ENCODE measurements at places on chromosomes 5 and 9.
A peak's percentile ranks its signal among the peaks of the same experiment; 100 is the strongest.

GRCh38 chr5:96517295-96517694 is 84.2 kb upstream of the PCSK1 start:
- DNase-seq = no peak

DNA sequence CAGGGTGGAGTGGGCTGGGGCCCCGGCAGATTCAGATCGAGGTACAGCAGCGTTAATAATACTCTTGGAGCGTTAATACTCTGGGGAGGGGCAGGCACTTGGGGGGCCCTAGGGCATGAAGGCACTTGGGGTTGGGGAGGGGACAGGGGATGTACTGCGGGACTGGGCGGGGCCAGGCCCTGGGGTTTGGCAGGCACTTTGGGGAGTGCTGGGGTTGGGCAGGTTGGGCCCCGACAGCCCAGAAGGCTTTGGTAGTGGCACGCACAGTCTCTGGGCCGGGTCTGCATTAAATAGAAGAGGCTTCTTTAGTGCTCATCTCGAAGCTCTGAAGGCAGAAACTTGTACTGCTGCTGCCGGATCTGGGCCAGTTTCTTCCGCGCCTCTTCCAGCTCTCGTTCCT is 7.8 kb upstream of the TPM2 start:
- no peak for DNase-seq

GRCh38 chr9:35116539-35116897 is 856 bp upstream of the ATOSB start:
- DNase-seq = no peak

DNA sequence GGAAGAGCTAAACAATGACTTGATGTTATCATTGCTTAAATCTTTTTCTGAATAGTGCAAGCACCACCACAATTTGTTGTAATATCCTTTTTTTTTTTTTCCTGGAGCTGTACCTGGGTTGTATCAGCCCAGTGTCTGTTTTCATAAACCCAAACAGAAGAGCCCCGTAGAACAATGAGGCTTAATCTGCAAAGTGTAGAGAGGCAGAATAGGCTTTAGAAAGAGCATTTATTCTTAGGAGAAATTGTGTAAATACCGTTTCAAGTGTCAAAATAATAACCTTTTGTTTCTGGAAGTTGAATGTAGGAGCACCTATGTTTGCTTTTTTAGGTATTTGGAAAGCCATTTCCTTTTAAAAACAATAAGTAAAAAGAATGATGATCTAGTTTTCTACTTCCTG is 26.4 kb downstream of the RGS7BP start:
- DNase-seq = no peak

GRCh38 chr9:76206821-76207220 is 187.4 kb downstream of the RFK start:
- no peak for DNase-seq

GRCh38 chr9:5389109-5389732 is 48.5 kb downstream of the PLGRKT start:
- no peak for DNase-seq

DNA sequence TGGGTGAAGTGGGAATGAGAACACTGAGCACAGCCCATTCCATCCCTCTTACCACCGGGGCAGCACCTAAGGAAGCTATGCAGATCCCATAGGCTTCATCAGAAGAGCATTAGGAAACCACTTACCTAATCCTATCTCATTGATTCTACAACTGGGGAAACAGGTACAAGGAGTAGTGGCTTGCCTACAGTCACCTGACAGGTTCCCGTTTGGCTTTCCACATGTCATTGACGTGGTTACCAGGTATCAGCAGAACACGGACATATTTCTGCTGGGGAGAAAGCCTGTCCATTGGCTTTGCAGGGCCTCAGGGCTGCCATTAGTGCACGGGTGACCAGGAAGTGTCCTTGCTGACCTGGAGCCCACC is 11.3 kb downstream of the AFAP1L1 start:
- DNase-seq = peak; percentile 95

DNA sequence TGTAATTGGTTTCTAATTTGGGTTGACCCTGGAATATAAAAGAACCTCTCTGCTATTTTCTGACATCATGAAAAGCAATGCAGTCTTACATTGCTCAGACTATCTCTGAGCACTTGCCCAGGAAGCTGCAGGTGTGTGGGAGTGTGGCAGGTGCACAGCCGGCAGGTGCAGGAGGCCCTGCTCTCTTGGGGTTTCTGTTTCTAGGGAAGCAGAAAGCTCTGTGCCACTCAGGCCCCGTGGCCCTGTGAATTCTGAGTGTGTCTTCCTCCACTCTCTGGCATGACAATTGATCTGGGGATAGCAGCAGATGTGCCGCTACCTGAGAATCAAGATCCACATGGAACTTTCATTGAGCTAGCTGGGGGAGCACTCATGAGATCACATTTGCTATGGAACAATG is 45.7 kb upstream of the IRX2 start:
- DNase-seq = no peak

DNA sequence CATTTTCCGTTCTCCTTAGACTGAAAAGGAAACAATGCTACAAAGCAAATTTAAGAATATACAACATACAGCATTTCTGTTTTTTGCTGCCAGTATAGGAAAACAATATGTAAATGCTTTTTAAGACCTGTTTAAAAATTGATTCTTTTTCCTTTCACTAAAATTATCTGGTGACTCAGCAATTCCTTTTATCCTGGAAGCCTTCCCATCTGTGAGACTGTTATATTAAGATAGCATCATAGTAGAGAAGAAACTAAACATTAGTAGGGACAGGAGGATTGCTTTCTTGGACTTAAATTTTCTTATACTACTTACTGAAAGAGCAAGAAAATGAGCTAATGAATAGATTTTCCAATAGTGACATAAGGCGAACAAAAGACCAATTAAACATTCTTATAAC is 30.0 kb upstream of the GPR21 start:
- DNase-seq = no peak
